ENCODE measurements at places on chromosomes 16 and 17. TPM values are rescaled to one million over a fixed set of nuclear protein-coding genes. Genes with fewer than 3 reads are reported as not detected.

ODAD4 gene
- 0.98 TPM for total RNA-seq

SLC52A1 gene
- 0.68 TPM for total RNA-seq

PRSS21 gene
- total RNA-seq: not detected

SYCE1L gene
- 4.8 TPM for total RNA-seq

TNK1 gene
- total RNA-seq: 1.4 TPM

Data from A549 treated with GW870086 at 1 μM for 4 hours (cell line).